ENCODE measurements at places on chromosomes 1 and 21. TPM values are rescaled to one million over a fixed set of nuclear protein-coding genes. Genes with fewer than 3 reads are reported as not detected.

DNA sequence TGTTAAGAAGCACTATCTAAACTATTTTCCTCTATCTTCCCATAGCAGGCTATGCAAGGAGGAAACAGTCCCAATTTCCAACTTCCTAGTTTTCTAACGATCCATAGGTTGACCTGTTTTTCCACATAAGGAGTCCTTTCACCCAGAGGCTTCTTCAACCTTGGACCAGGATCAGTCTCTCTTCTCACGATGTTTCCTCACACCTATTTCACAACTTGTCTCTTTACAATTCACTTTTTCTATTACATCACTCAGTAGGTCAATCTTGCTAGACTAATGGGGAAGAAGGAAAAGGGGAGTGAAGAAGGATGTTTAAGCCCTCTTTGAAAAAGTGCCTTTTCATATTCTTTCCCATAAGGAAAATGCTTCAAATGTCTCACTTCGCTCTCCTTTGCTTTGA, 15.9 kb downstream of the PALMD start:
- no peak for DNase-seq

DNA sequence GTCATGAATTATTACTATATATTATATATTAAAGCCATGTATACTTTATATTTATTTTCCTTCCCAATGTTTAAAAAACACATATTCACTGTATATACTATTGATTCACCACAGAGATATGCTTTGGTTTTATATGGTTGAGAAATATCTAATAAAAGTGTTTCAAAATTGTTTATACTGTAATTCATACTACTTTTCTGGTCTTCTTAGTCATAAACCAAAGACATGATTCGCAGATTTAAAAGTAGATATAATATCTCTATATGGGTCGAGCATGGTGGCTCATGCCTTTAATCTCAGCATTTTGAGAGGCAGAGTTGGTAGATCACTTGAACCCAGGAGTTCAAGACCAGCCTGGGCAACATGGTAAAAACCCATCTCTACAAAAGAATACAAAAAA, 738.4 kb downstream of the USP25 start:
- DNase-seq: no peak

DNA sequence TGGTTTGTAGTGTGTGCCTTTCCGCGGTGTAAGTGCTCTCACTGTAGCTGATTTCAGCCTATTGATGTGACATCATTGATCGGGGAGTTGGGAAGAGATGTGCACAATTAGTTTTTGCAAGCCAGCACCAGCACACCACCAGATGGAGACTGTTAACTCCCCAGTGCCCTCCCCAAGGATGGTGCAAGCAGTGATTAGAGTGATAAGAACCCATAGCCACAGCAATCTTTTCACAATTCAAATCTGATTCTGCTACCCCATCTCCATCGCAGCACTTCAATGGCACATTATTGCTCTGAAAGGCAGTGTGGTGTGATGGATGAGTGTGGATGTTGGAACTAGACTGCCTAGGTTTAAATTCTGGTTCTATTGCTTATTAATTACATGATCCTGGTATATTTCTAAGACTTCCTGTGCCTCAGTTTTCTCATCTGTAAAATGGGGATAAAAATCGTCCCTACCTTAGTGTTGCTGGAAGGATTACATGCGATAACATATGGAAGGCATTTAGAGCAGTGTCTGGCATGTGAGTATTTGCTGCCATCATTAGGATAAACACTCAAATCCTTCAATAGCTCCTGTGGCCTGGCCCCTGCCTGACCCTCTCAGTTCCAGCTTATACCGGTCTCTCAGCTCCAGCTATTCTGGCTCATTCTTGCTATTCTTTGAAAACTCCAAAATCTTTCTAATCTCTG, 6.7 kb downstream of the CSF3R start:
- no peak for DNase-seq

GRCh38 chr1:186775881-186776560, 52.7 kb upstream of the PLA2G4A start:
- no peak for DNase-seq

DNA sequence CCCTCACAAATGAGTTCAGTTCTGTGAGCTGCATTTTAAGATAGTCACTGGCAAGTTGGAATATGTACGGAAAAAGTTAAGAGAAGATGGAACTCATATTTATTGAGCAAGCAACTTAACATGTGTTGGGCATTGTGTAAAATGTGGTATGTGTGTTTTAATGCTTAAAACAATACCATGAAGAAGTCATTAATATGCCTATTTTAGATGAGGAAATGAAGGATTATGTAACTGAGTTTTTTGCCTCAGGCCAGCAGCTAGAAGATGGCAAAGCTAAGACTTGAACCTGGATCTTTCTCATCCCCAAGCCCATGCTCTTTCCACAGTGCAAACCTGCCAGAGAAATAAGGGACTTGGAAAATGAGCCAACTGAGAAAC, 48.9 kb downstream of the SPATA46 start:
- no peak for DNase-seq

DNA sequence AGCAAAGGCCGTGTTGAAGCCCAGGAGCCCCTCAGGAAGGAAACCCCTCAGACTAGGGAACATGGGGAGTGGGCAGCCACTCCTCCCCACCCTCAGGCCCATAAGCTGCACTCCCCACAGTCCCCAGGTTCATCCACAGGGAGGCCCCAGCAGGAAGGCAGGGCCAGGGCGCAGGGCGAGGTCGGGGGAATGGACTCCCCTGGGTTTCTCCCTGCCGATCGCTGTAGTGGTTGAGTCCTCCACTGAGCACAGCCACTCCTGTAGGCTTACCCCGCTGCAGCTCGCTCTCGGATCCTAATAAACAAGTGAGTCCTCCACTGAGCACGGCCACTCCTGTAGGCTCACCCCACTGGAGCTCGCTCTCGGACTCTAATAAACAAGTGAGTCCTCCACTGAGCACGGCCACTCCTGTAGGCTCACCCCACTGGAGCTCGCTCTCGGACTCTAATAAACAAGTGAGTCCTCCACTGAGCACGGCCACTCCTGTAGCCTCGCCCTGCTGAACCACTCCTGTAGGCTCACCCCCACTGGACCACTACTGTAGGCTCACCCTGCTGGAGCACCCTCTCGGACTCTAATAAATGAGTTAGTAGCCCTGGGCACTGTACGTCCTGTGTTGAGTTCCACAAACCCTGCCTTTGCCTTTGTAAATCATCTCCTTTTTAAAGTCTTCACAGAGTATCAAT, 16.2 kb upstream of the COL18A1 start:
- no peak for DNase-seq

DNA sequence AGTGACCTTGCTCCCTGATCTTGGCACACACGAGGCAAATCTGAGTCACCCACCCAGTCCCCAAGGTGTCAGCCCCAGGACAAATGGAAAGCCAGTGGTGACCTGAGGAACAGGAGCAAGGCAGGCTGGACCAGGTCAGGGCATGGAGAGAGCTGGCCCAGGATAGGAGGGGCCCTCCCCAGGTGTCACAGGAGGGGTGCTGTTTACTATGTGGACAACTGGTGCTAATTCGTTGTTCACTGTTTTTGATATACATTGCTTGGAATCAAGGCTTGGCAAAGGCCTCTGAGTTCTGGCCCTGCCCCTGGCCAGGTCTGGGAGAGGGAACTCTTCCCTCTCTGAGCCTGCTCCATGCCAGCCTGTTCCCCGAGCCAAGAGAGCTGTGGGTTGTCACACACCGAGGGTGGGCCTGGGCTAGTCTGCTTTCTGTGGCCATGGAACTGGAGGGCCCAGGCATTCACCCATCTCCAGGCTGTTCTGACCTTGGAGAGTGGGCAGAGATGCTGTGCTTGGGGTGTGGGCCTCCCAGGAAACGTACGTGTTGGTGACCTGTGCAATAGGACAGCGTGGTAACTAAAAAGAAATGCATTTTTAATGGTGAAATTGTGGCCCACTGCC, 41.8 kb downstream of the CRYAA start:
- DNase-seq: no peak

GRCh38 chr21:36347278-36347961, 27.4 kb downstream of the MORC3 start:
- DNase-seq: no peak

GRCh38 chr1:15948595-15949452, 27.1 kb downstream of the ZBTB17 start:
- DNase-seq: peak; percentile 95

- no peak for DNase-seq
These were observed 477.6 kb upstream of the DEPDC1 start for GRCh38 chr1:68974447-68974846.

GRCh38 chr1:184255560-184255959, 131.3 kb upstream of the C1orf21 start:
- DNase-seq: no peak

DNA sequence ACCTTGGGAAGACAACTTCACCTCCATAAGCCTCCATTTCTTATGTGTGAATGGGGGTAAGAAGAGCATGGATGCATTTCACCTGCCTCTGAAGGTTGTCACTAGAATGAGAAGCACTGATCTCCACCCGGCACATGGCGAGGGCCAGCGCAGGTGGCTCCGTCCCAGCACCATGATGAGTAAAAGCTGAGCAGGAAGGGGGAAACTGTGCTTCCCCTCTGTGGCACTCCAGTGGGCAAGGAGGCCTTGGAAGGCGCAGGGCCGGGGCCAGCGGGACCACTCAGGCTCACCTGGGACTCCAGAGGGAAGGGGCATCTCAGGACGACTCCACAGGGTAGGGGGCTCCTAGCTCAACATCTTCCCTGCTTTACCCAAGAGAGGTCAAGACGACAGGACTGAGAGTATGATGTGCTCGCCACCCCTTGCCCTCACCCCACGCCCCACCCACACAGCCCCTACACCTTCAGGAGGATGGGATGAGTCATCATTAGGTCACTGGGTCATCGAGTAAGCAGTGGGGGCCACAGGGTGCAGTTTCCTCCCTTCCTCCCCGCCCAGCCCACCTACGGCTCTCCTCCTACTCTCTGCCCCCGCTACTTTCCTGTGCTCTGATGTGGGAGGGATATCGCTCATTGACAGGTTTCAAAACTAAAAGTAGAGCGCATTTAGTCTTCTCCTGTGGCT, 112.1 kb downstream of the HIVEP3 start:
- DNase-seq: no peak

GRCh38 chr1:168535536-168535935, 8.3 kb downstream of the XCL2 start:
- no peak for DNase-seq

- DNase-seq: no peak
These were observed 22.9 kb downstream of the ARHGEF10L start for GRCh38 chr1:17562375-17562774.

- DNase-seq: peak; percentile 86
These were observed 3.7 kb upstream of the ARHGEF19 start for GRCh38 chr1:16215882-16216753.

- no peak for DNase-seq
These were observed 16.1 kb upstream of the CLDN8 start for GRCh38 chr21:30232011-30232410.

GRCh38 chr1:156086256-156086662, 4.0 kb upstream of the MEX3A start:
- no peak for DNase-seq

- no peak for DNase-seq
These were observed 262.3 kb upstream of the BRINP3 start for GRCh38 chr1:190739926-190740325.

GRCh38 chr1:156063997-156064285, 3.0 kb downstream of the RAB25 start:
- DNase-seq: no peak

DNA sequence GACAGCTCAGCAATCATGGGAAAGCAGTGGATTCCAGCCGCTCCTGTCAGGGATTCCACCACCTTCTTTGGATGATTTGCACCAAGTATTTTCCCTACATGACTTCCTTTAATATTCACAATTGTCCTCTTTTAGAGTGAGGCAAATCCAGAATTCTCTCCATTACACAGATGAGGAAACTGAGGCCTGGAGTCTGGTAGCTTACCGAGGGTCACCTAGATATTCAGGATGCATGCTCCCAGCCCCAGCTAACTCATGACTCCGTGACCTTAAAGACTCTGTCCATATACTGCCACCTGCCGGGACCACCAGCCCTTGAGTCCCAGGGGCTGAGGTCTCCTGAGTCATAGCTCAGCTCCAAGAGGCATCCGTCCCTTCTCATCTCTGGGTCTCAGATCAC, 80.6 kb downstream of the CAPZB start:
- DNase-seq: no peak

DNA sequence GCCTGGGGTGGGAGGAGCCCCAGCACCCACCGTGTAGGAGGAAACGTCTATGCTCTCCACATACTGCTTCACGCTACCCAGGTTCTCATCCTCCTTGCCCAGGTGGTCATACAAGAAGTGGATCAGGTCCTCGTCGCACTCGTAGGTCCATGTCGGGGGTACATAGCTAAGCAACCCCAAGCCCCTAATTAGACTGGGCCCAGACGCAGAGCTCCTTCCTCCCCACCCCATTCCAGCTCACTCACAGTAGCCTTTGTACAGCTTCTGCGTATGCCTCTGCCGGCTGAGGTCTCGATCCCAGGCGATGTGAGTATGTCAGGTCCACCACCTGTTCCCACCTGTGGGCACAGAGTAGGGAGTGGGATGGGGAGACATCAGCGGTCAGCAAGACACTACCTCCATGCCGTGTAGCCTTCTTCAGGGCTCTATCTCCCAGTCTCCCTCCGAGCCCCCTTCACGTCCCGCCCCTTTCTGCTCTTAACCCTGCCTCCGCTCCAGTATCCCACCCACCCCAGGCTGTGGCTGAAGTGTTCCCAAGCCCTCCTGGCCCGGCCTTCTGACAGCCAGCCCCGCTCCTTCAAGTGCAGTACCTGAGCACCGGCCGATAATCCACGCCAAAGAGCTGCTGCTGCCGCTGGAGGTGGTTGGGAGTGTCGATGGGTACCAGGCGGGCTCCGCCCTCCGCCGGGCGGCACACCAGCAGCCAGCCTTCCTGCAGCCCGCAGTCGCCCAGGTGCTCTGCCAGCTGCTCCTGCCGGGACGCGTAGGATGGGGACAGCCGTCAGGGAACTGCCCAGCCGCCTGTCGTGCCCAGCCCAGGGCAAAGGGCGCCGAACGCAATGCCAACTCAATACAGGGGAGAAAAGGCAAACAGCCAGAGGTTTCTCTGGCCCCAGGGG, 919 bp downstream of the HECTD3 start:
- DNase-seq: peak; percentile 53

DNA sequence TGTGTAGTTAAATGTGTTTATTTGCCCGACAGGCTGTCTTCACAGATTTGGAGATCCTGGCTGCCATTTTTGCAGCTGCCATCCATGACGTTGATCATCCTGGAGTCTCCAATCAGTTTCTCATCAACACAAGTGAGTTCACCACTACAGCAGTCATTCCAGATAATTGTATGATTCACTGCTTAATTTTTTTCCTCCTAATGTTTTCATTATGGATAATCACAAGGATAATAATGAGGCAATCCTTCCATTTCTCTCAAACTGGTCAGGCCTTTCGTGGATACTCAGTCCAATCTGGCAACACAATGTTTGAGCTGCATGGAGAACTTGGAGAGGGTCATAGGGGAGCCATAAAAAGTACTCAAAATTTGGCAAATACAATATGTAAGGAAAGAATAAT, 168.3 kb upstream of the SGIP1 start:
- DNase-seq: no peak

The SPAG17 gene
- not detected for total RNA-seq

The GPR157 gene
- total RNA-seq: 13.0 TPM

The RGS5 gene
- total RNA-seq: 381 TPM

The XCL2 gene
- total RNA-seq: not detected

The CAMSAP2 gene
- total RNA-seq: 34.6 TPM

The WNT2B gene
- 18.6 TPM for total RNA-seq

The LCE2C gene
- total RNA-seq: not detected

The PIGC gene
- total RNA-seq: 14.8 TPM
